ENCODE measurements at places on chromosomes 3 and 15. TPM values are rescaled to one million over a fixed set of nuclear protein-coding genes. Genes with fewer than 3 reads are reported as not detected.

DNA sequence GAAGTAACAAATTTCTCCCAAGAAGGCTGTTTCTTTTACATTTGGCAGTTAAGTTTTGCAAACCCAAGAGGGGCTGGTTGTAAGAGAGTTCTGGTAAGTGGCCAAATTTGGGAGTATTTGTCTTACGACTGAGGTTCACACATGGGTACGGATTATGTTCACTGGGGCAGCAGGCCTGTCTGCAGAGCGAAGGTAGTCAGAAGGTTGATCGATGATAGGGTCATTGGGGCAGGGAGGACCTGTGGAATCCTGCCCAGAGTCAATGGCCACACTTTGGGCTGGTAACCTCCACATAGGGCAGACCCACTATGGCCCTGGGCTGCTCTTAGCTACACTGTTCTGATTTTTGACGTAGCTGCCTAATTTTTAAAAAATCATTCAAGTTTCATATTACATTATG, 368.6 kb downstream of the EPHB1 start:
- no peaks in the 10 kb centered on the region for H3K36me3 ChIP-seq
- no peak for DNase-seq
- H3K4me1 ChIP-seq, result peaks cover 15% of the 10 kb centered on the region
- H3K4me3 ChIP-seq, result no peak overlapping the region

GRCh38 chr3:32502118-32502945, at the start of gene CMTM6:
CMTM6 (minus strand) TSS chr3:32502852; CDS start chr3:32502745, 107 bp downstream.
- H3K27ac ChIP-seq, result peak within 1 kb of the TSS; percentile 83
- no peaks in the 10 kb centered on the region for H3K36me3 ChIP-seq
- H3K4me1 ChIP-seq, result peaks cover 3% of the 10 kb centered on the region
- H3K27me3 ChIP-seq, result no peaks in the 10 kb centered on the region

DNA sequence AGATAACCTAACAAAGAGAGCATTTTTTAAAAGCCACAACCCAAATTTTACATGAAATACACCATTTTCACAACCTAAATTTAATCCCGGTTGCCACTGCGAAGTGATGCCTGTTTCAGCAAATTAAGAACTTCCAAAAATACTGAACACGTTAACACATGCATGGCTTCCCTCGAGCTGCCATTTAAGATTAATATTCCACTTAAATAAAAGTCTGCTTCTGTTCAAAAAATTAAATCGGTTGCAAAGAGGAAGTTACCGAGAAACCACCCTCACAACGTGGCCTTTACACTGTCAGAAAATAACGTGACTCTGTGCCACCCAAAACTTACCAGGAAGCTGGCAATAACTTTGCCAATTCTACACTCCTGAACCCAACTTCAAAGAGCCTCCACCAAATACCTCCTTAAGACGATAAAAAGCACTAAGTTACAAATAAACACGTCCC, 1.2 kb downstream of the TBL1XR1 start:
- H3K4me3 ChIP-seq, result peak overlapping the region; percentile 100
- no peaks in the 10 kb centered on the region for H3K27me3 ChIP-seq
- peak overlapping the region; percentile 98 for H3K27ac ChIP-seq
- DNase-seq, result no peak

GOLGA8R gene
- total RNA-seq, result 0.31 TPM

CPNE9 gene
- total RNA-seq, result 0.66 TPM

- no peaks in the 10 kb centered on the region for H3K27me3 ChIP-seq
- H3K4me1 ChIP-seq, result no peaks in the 10 kb centered on the region
- no peak for DNase-seq
- H3K4me3 ChIP-seq, result no peak overlapping the region
These were observed 548.2 kb downstream of the FOXP1 start for GRCh38 chr3:71035314-71035713.

DNA sequence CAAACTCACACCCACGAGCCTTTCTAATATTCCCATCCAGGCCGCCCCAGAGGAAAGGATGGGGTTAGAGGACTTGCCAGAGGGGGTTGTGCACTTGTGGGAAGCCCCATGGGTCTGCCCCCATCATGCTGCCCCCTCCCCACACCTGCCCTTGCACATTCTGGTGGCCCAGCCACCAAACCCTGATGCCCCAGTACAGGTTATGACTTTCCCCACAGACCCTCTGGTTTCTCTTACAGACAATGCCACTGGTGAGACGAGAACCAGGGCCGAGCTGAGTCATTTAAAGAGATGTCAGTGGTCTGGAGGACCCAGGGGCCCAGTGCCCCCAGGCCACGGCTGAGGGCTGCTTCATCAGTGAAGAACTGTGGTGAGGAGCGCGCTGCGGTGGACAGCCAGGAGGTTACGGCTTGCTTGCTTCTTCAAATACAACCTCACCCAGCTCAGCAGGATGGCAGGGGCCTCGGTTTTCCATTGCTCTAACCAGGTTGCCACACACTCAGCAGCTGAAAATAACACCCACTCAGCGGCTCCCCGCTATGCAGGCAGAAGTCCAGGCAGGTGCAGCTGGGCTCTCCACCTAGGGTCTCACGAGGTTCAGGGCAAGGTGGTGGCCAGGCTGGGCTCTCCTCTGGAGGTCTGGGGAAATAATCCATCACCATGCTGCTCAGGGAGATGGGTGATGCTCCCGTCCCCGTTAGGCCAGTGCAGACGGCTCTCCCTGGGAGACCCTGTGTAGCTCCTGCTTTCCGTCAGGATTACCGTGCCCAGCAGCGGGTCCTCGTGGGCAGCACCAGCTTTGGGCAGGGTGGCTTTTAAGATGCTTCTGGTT, 13.8 kb upstream of the SNRPA1 start:
- no peak overlapping the region for H3K27ac ChIP-seq
- H3K4me3 ChIP-seq, result no peak overlapping the region
- no peaks in the 10 kb centered on the region for H3K36me3 ChIP-seq
- H3K4me1 ChIP-seq, result no peaks in the 10 kb centered on the region
- no peaks in the 10 kb centered on the region for H3K27me3 ChIP-seq

DNA sequence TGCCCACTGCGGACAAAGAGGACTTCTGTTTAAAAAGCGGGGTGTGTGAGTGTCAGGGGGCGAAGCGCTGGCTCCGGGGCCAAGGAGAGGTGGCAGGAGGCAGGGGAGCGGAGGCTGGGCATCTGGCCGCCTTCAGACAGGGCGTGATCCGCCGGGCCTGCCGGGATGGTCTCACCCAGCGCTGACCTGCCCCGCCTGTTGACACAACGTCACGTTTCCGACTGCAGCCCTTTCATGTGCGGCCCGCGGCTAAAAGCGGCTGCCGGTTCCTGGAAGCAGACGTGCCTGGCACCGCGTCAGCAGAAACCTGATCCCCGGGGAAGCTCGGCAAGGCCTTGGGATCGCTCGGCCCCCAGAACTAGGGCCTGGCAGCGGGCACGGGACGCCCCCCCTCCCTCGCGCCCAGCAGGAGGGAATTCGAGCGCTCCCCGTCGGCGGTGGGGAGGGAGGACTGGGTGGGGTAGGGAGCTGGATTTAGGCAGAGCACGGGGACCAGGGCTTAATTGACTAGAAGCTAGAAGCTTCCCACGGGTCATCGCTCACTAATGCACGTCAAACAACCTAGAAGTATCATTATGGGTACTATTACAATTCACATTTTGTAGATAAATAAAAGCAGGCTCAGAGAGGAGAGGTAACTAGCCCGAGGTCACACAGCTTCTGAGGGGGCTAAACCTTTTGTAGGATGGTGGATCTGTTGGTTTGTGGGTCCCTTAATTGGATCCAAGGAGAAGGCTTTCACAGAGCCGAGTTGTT, 7.7 kb downstream of the BHLHE40 start:
- peaks cover 8% of the 10 kb centered on the region for H3K4me1 ChIP-seq
- H3K36me3 ChIP-seq, result peaks cover 26% of the 10 kb centered on the region
- H3K27ac ChIP-seq, result peak overlapping the region; percentile 64
- no peaks in the 10 kb centered on the region for H3K27me3 ChIP-seq
- peak overlapping the region; percentile 79 for H3K4me3 ChIP-seq

DNA sequence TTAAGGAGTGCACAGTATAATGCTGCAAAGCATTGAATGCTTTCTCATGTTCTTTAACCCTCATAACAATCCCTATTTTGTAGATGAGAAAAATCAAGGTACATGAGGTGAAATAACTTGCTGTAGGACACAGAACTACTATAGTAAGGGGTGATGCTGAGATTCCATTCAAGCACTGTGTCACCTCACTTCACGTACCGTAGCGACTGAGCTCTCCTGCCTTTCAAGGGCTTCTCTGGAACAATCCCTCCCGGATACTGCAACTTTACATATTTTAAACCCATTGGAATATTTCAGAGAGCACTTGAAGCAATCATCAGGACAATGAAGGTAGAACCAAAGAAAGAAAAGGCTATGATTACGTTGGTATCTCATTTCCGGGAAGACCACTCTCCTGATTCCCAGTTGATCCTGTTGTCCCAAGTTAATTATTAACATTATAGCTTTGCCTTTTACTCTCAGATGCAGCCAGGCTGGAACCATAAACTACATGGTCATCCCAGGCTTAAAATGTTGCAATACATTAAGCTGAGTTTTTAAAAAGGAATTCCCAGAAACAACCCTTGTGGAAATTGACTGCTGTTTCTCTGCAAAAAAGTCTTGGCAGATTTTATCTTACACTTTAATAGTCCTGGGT, 252.2 kb upstream of the IGF1R start:
- no peaks in the 10 kb centered on the region for H3K36me3 ChIP-seq
- peaks cover 5% of the 10 kb centered on the region for H3K4me1 ChIP-seq
- no peak overlapping the region for H3K4me3 ChIP-seq
- no peak overlapping the region for H3K27ac ChIP-seq

DNA sequence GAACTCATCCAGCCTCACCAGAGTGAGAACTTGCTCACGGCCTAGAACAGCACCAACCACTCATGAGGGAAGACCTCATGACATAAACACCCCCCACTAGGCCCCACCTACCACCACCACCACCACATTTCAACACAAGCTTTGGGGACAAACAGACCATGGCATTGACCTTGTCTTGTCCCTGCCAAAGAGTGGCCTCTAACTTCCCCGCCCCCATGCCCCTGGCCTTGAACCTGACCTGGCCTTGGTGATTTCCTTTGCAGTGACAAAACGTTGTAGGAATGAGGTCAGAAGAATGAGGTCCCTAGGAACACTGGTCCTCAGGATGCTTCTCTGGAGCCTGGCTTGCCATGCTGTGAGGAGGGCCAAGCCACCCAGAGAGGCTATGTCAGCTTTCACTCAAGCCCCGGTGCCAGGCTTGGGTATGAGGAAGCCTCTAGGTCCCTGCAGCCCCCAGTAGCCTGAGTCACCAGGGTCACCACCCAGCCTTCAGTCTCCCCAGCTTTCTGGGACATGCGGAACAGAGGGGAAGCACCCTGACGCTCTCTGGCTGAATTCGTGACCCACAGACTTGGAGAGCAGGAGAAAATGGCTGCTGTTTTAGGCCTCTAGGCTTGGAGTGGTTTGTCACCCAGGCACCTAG, 57.9 kb downstream of the TPRA1 start:
- H3K27ac ChIP-seq, result no peak overlapping the region
- no peaks in the 10 kb centered on the region for H3K27me3 ChIP-seq
- peak; percentile 17 for DNase-seq
- no peak overlapping the region for H3K4me3 ChIP-seq

DNA sequence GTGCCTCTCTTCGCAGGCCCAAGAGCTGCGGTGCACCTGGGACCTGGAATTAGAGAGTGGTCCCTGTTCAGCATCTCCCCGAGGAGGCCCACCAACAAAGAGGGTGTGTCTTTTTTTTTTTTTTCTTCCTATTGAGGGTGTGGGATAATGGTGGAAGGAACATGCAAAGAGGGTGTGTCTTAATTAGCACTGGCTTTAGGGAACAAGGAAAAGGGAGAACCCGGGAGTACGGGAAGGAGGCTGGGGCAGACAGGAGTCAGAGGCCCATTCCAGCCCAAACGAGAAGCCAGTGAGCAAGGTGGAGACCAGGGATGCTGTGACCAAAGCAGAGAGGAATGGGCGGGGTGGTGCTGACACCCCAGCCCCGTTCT, 429 bp upstream of the LOXL1 start:
- no peak overlapping the region for H3K27ac ChIP-seq
- H3K27me3 ChIP-seq, result no peaks in the 10 kb centered on the region
- H3K4me3 ChIP-seq, result peak overlapping the region; percentile 77
- DNase-seq, result no peak

- H3K4me3 ChIP-seq, result no peak overlapping the region
- no peaks in the 10 kb centered on the region for H3K4me1 ChIP-seq
These were observed 123.0 kb downstream of the ASB7 start for GRCh38 chr15:100725121-100726069.

DNA sequence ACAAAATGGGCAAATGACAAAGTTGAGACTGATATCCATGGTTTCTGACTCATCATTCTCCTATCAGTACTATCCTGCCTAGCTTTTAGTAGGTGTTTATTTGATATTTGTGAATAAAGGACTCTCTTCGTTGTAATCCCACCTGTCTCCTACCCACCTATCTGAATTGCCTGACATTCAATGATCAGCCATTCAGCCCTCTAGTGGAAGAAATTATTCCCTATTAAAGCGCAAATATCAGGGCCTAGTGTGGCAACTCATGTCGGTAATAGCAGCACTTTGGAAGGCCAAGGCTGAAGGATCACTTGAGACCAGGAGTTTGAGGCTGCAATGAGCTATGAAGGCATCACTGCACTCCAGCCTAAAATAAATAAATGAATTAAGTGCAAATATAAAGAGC, 195.7 kb upstream of the SETMAR start:
- no peaks in the 10 kb centered on the region for H3K27me3 ChIP-seq
- H3K4me3 ChIP-seq, result no peak overlapping the region
- H3K4me1 ChIP-seq, result no peaks in the 10 kb centered on the region
- no peak for DNase-seq
- no peaks in the 10 kb centered on the region for H3K36me3 ChIP-seq

- H3K27me3 ChIP-seq, result no peaks in the 10 kb centered on the region
- no peak overlapping the region for H3K27ac ChIP-seq
- no peak overlapping the region for H3K4me3 ChIP-seq
- no peaks in the 10 kb centered on the region for H3K36me3 ChIP-seq
- no peak for DNase-seq
- H3K4me1 ChIP-seq, result no peaks in the 10 kb centered on the region
These were observed 486 bp downstream of the SAMMSON start for GRCh38 chr3:70000028-70000410.

PAQR5 gene
- 49.8 TPM for total RNA-seq

GRCh38 chr3:151226088-151226563, 23.1 kb upstream of the GPR171 start:
- no peak overlapping the region for H3K4me3 ChIP-seq
- no peaks in the 10 kb centered on the region for H3K27me3 ChIP-seq
- no peak overlapping the region for H3K27ac ChIP-seq
- DNase-seq, result no peak
- no peaks in the 10 kb centered on the region for H3K36me3 ChIP-seq
- H3K4me1 ChIP-seq, result peaks cover 5% of the 10 kb centered on the region

DNA sequence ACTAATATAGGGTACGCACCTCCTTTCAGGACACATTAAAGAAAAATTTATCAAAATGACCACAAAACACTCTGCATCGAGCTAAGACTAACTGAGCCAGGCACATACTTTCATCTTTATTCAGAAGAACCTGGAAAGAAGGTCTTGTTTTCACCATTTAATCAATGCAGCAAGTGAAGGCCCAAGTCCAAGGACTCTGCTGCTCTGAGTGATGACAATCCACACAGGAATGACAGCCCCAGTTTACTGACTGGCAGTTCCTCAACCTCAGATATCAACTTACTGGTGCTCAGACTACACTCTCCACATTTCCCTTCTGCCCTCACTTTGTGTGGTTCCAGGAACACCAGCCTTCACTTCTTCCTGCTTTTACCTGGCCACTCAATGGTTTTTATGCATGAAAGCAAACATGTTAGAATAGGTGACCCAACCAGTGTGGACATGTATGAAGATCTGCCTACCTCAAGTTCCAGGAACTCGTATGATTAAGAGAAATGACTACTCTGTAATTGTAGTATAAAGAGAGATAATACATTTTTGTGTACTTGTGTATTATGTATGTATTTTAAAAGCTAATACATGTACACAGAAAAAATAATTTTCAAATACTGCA, 29.1 kb upstream of the RASA2 start:
- H3K27ac ChIP-seq, result no peak overlapping the region
- H3K4me3 ChIP-seq, result no peak overlapping the region
- H3K4me1 ChIP-seq, result peaks cover 10% of the 10 kb centered on the region
- no peaks in the 10 kb centered on the region for H3K27me3 ChIP-seq
- DNase-seq, result no peak
- H3K36me3 ChIP-seq, result no peaks in the 10 kb centered on the region

GOLGA6A gene
- total RNA-seq, result 0.25 TPM

Measured in endodermal cell (in vitro differentiated cells).